ENCODE measurements at places on chromosomes 5 and 9. TPM values are rescaled to one million over a fixed set of nuclear protein-coding genes. Genes with fewer than 3 reads are reported as not detected.

GRCh38 chr9:35691757-35692301 lies 2.1 kb upstream of the TPM2 start:
- H3K27me3 ChIP-seq, result no peaks in the 10 kb centered on the region
- H3K4me3 ChIP-seq, result no peak overlapping the region
- H3K36me3 ChIP-seq, result no peaks in the 10 kb centered on the region
- H3K27ac ChIP-seq, result peak overlapping the region; percentile 93
- H3K4me1 ChIP-seq, result no peaks in the 10 kb centered on the region
- DNase-seq, result no peak

DNA sequence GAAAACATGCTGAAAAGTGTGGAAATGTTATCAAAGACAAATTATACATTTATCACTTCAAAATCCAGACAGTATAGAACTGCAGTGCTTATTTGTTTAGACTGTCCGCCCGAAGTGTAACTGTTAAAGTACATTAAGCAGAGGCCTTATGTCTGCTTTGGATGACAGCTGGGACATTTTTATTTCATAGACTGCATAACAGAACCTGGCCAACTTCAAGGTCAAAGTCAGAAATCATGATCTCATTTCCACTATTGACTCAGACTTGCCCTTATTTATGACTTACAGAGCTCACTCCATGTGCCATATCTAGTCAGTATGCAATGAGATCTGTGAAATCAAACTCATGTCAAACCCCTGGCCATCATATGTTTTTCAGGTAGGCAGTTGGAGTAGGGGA lies 87.7 kb downstream of the RAB3C start:
- no peaks in the 10 kb centered on the region for H3K27me3 ChIP-seq
- no peak overlapping the region for H3K4me3 ChIP-seq
- no peak for DNase-seq
- H3K4me1 ChIP-seq, result no peaks in the 10 kb centered on the region

DNA sequence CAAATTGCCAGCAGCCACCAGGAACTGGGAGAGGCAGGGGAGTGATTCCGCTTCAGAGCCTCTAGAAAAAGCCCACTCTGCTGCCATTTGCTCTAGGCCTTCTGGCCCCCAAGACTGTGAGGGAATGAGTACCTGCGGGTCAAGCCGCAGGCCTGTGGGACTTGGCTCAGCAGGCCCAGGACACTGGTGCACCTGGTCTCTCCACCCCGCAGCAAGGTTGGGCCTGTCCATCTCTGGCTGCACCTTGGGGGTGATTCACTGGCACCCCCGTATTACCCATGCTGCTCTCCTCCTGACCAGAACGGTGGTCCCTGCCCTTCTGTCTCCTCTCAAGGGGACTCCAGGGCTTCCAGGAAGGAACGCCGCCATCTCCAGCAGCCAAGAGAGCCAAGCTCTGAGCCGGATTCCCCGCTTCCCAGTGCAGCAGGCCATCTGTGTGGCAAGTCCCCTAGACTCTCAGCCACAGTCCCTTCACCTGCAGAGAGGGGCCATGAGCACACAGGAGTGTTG lies 78.4 kb upstream of the OLFM1 start:
- no peak overlapping the region for H3K4me3 ChIP-seq
- no peaks in the 10 kb centered on the region for H3K4me1 ChIP-seq
- H3K27ac ChIP-seq, result no peak overlapping the region
- H3K36me3 ChIP-seq, result no peaks in the 10 kb centered on the region
- no peak for DNase-seq

DNA sequence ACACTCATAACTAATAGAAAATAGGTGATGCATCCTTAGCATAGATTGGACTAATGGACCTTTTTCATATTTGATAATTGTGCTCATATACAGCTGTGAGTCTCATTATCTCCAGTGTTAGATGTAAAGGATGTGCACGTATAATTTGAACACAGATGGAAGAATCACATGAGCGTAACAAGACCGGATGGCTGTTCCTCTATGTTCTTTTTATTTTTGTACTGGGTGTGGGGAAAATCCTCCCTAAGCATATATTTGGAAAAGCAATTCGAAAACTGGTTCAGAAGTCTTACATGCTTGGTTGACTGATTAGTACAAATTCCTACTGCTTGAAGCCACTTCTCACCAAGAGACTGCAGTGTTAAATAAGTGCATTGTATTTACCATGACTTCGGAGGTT lies 230.2 kb downstream of the AOPEP start:
- no peaks in the 10 kb centered on the region for H3K36me3 ChIP-seq
- H3K4me3 ChIP-seq, result no peak overlapping the region
- no peak overlapping the region for H3K27ac ChIP-seq
- DNase-seq, result no peak
- H3K27me3 ChIP-seq, result no peaks in the 10 kb centered on the region

DNA sequence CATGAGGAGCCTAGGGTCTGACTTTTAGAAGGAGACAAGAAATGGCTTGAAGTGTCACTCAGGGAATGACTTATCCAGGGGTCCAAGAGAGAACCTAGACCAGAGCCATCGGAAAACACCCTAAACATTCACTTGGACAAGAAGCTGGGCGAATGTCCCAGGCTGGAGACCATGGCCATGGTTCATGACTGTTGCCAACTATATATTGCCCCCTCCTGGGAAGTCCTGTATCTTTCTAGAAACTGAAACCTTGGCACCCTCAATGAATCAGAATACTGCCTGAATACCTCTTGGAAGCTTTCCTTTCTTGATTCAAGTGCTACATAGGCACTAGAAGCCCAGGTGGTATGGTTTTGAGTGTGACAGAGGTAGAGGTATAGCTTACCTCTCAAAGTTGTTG lies 29.9 kb downstream of the TRMO start:
- H3K27ac ChIP-seq, result no peak overlapping the region
- H3K4me3 ChIP-seq, result no peak overlapping the region
- no peaks in the 10 kb centered on the region for H3K4me1 ChIP-seq
- DNase-seq, result no peak
- no peaks in the 10 kb centered on the region for H3K27me3 ChIP-seq
- no peaks in the 10 kb centered on the region for H3K36me3 ChIP-seq

- H3K27ac ChIP-seq, result peak overlapping the region; percentile 85
- H3K27me3 ChIP-seq, result no peaks in the 10 kb centered on the region
- DNase-seq, result no peak
- H3K4me3 ChIP-seq, result no peak overlapping the region
Observed at GRCh38 chr9:129891569-129891968, 56.3 kb downstream of the USP20 start.

GRCh38 chr5:1779021-1779680 lies 20.5 kb downstream of the MRPL36 start:
- H3K36me3 ChIP-seq, result no peaks in the 10 kb centered on the region
- no peaks in the 10 kb centered on the region for H3K4me1 ChIP-seq
- no peak for DNase-seq
- H3K4me3 ChIP-seq, result no peak overlapping the region
- no peak overlapping the region for H3K27ac ChIP-seq

DNA sequence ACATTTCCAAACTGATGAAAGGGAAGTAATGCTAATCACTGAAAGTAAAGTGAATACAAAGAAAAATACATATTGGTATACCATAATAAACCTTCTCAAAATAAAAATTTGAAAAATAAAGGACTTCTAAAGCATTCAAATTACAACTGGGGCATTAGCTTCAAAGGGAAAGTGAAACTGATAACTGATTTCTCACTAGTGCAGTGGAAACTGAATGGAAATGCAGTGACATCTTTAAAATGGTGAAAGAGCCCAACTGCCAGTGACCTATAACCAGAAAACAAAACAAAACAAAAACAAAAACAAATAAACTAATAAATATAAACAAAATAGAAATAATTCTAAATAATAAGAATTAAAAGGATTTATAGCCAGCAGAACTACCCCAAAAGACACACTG lies 297.5 kb upstream of the GRIN3A start:
- DNase-seq, result no peak

- H3K36me3 ChIP-seq, result no peaks in the 10 kb centered on the region
- H3K27me3 ChIP-seq, result no peaks in the 10 kb centered on the region
- H3K4me3 ChIP-seq, result no peak overlapping the region
- no peak for DNase-seq
Observed at GRCh38 chr9:21056931-21057330, 20.8 kb downstream of the IFNB1 start.

- no peaks in the 10 kb centered on the region for H3K36me3 ChIP-seq
- H3K4me3 ChIP-seq, result no peak overlapping the region
- H3K27ac ChIP-seq, result no peak overlapping the region
- H3K27me3 ChIP-seq, result no peaks in the 10 kb centered on the region
- no peaks in the 10 kb centered on the region for H3K4me1 ChIP-seq
- no peak for DNase-seq
Observed at GRCh38 chr9:20426019-20426418, 196.3 kb downstream of the MLLT3 start.

DNA sequence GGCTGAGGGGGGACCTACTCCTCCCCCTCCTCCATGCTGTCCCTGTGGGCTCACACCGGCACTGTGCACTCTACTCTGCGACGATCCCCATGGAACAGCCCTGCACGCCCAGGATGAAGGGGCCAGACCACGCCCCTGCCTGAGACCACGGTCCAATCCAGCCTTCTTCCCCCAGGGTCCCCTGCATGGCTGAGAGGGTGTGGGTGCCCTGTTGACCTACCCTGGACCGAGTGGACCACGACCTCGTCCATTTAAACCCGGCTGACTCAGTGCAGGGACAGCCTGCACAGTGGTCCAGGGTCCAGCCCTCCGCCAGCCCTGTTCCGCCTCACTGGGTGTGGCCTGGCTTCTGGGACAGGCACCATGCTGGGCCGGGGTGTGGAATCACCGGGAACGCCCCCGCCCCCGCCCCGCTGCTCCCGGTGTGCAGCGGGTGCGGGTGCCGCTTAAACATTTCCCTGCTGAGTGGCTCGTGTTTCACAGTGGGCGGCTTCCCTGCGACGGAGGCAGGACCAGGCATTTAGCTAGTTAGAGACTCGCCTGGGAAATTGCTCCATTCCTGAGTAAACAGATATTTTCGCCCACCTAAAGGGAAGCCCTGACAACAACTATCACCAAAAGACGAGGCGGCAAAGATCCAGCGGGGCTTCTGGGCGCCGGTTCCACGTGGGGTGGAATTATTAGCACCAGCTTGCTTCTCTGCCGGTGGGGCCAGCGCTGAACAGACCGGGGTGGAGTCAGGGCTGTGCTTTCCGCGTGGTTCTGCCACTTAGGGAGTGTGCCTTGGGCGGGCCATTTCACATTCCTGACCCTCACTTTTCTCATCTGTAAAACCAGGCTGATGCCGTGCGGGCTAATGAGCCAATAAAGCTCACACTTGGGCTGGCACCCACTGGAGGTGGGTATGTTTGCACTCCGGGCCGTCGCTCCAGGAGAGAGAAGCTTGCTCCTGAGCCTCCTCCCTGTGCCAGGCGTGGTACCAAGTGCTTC lies 22.6 kb downstream of the DBH start:
- H3K4me3 ChIP-seq, result peak overlapping the region; percentile 25
- peak overlapping the region; percentile 75 for H3K27ac ChIP-seq
- peaks cover 37% of the 10 kb centered on the region for H3K4me1 ChIP-seq
- no peaks in the 10 kb centered on the region for H3K36me3 ChIP-seq
- peak; percentile 45 for DNase-seq

- DNase-seq, result no peak
- no peaks in the 10 kb centered on the region for H3K4me1 ChIP-seq
- H3K27ac ChIP-seq, result no peak overlapping the region
- no peaks in the 10 kb centered on the region for H3K36me3 ChIP-seq
- H3K27me3 ChIP-seq, result no peaks in the 10 kb centered on the region
Observed at GRCh38 chr9:38285236-38285635, 107.3 kb upstream of the ALDH1B1 start.

GRCh38 chr9:83330207-83331196 lies 207.7 kb downstream of the FRMD3 start:
- no peaks in the 10 kb centered on the region for H3K4me1 ChIP-seq
- no peak overlapping the region for H3K4me3 ChIP-seq
- H3K27ac ChIP-seq, result no peak overlapping the region
- no peak for DNase-seq
- H3K36me3 ChIP-seq, result no peaks in the 10 kb centered on the region

DNA sequence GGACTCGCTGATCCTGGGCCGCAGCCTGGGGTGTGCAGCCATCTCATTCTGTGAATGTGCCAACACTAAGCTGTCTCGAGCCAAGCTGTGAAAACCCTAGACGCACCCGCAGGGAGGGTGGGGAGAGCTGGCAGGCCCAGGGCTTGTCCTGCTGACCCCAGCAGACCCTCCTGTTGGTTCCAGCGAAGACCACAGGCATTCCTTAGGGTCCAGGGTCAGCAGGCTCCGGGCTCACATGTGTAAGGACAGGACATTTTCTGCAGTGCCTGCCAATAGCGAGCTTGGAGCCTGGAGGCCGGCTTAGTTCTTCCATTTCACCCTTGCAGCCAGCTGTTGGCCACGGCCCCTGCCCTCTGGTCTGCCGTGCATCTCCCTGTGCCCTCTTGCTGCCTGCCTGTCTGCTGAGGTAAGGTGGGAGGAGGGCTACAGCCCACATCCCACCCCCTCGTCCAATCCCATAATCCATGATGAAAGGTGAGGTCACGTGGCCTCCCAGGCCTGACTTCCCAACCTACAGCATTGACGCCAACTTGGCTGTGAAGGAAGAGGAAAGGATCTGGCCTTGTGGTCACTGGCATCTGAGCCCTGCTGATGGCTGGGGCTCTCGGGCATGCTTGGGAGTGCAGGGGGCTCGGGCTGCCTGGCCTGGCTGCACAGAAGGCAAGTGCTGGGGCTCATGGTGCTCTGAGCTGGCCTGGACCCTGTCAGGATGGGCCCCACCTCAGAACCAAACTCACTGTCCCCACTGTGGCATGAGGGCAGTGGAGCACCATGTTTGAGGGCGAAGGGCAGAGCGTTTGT lies 19.9 kb downstream of the PTGES2 start:
- DNase-seq, result no peak
- peaks cover 31% of the 10 kb centered on the region for H3K4me1 ChIP-seq
- H3K4me3 ChIP-seq, result no peak overlapping the region
- H3K36me3 ChIP-seq, result peaks cover 27% of the 10 kb centered on the region
- no peak overlapping the region for H3K27ac ChIP-seq

DNA sequence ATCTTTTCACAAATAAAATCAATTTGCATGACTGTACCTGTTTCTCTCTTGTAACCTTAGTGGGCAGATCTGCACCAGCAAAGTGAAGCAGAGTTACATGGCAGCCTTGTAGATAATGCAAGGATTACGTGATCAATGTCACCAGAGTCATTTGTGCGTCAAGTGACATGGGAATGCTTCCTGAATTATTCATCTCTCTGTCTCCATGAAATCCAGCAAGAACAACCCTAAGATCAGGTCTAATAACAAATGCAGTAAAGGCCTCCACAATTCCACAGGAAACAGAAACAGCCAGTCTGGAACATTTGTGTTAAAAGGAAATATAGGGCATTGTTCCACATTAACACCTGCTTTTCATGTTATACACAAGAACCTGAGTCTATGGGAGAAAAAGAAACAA lies 7.8 kb downstream of the GZMA start:
- no peaks in the 10 kb centered on the region for H3K36me3 ChIP-seq

Gene SLC45A2
- not detected for total RNA-seq

Gene NUTM2G
- total RNA-seq, result not detected

Gene SPATA31C2
- 0.22 TPM for total RNA-seq

Gene SPACA9
- total RNA-seq, result 4.2 TPM

Gene ANKRD34B
- not detected for total RNA-seq
